ENCODE measurements at places on chromosomes 11 and 22. TPM values are rescaled to one million over a fixed set of nuclear protein-coding genes. Genes with fewer than 3 reads are reported as not detected.

Gene DLAT
- 24.1 TPM for total RNA-seq

Gene GDPD4
- not detected for total RNA-seq

Gene FGF19
- not detected for total RNA-seq

Gene INS
- total RNA-seq = 0.72 TPM

Gene SNX32
- 0.39 TPM for total RNA-seq

Gene WNT7B
- total RNA-seq = 0.13 TPM

Gene PRG3
- not detected for total RNA-seq

Gene SLC5A1
- total RNA-seq = not detected

Gene TSKU
- total RNA-seq = 13.5 TPM

Gene DAGLA
- 4.0 TPM for total RNA-seq

Gene SYCE3
- 0.80 TPM for total RNA-seq

Gene APOA5
- total RNA-seq = not detected

DNA sequence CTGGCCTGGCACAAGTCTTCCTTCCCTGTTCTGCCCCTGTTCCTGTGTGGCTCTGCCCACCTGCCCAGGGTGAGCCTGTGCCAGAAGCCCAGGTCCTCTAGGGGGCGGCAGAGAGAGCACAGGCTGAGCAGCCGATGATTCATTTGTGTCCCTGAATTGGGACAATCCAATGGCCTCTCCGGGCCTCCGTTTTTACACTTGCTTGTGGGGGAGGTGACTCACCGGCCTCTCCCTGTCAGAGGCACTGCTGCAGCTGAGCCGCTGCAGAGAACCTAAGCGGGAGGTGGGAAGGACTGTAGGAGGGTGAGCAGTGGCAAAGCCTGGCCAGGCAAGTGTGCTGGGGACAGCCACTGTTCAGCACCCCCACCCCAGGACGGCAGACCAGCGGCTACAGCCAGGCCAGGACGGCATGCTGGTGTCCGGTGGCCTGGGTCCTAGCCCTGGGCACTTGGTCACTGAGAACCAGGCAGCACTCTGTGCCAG lies 65.2 kb upstream of the LMO1 start:
- peak; percentile 97 for DNase-seq

DNA sequence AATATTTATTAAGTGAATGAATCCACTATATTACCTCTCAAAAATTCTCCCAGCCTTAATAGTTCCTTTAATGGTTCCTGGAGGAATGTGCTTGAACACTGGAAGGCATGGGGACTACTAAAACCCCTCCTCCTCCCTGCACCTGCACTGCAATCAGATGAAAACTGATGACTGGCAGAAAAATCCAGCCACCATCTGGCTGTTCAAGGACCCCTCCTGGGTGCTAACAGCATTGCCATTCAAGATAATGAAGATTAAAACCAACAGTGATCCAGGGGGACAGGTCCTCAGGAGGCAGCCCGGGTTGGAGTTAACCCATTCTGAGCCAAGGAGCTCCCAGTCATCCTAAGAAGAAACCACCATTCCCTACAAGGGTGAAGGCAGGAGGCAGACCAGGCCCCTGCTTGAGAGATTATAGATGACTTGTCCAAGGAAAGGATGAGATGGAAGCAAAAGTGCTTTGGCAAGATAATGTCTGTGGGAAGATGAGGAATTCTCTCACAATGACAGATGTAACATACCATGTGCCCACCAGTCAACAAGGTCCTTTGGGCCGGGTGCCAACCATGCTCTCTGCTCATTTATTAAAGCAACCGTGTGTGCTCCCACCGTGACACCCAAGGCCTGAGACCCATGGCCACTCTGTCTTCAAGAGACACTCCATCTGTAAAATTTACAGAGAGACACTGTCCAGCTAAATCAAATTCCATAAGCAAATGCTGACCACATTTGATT lies 90.6 kb downstream of the LARGE1 start:
- DNase-seq = no peak

- DNase-seq = peak; percentile 82
Measured at GRCh38 chr11:112355726-112356125, 95.1 kb upstream of the PLET1 start.

DNA sequence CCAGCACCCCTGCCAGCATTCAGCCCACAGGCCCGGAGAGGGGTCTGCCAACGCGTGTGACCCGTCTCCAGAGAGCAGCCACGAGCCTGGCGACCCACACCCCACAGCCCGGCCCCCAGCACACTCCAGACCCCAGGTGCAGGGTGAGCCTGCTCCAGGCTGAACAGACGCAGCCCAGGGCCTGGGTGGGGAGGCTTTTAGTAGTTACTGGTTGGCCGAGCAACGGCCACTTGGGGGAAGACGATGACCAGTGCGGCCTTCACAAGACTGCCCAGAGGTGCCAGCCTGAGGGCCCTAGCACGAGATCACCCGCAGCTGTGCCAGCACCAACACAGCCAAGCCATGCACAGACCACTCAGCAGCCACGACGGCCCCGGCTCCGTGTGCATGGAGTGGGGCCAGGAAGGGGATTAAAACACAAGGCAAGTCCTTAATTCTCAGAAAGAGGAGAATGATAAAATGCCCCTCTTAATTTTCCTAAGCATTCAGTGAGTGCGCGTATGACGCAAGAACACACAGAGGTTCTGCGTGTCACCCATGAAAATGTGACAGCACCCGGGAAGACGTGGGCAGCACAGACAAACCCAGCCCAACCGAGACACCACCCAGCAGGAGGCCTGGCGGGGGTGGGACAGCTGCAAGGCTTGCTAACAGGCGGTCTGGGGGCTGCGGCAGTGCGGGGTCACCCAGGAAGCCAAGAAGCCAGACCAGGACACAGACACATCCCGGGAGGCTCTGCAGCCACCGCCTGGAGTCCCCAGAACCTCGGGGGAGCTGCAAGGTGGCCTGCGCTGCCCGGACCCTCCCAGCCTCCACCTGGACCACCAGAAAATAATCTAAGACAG lies 47.6 kb downstream of the BRD1 start:
- peak; percentile 42 for DNase-seq

- peak; percentile 67 for DNase-seq
Measured at GRCh38 chr22:31055635-31056159, 25.4 kb upstream of the SMTN start.

DNA sequence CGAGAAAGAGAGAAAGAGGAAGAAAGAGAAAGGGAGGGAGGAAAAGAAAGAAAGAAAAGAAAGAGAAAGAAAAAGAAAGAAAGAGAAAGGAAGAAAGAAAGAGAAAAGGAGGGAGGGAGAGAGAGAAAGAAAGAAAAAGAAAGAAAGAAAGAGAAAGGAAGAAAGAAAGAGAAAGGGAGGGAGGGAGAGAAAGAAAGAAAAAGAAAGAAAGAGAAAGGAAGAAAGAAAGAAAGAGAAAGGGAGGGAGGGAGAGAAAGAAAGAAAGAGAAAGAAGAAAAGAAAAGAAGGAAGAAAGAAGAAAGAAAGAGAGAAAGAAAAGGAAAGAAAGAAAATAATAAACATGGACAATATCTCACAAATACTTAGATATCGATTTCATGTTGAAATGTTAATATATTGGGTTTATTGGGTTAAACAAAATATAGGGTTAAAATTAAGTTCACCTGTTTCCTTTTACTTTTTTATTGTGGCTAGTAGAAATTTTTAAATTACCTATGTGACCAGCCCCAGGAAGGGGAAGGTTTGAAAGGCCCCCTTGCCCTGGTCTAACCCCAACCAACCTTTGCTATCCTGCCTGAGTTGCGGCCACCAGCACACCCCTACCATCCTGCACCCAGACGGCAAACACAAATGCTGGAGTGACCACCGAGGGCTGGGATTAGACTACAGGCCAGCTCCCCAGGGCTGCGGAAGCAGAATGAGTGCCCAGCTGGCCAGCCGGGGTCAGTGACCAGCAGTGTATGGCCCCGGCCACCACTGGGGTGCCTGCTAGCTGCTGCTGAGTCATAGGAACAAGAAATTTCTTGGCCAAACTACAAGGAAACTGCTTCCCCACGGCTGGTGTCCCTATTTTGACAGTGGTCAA lies 81.0 kb upstream of the FGF3 start:
- peak; percentile 94 for DNase-seq

GRCh38 chr11:2309251-2310072 lies 7.6 kb downstream of the TSPAN32 start:
- DNase-seq = no peak

GRCh38 chr11:115213007-115213406 lies 291.2 kb downstream of the CADM1 start:
- no peak for DNase-seq

DNA sequence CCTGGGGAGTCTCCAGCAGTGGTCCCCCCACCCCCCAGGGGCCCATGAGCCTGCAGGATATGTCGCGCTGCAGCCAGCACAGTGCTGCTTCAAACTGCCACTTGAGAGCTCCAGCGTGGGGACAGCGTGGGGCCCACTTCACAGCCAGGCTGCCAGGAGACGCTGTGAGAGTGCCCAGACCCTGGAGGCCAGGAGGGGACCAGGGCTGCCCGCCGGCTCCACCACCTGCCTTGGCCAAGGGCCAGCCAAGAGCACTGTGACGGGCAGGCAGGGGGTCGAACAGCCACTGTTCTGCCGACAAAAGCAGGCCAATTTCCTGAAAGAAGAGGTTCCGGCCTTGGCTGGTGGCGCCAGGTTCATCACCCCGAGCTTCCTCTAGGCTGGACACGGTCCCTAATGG lies 60.2 kb downstream of the FLRT1 start:
- DNase-seq = no peak

DNA sequence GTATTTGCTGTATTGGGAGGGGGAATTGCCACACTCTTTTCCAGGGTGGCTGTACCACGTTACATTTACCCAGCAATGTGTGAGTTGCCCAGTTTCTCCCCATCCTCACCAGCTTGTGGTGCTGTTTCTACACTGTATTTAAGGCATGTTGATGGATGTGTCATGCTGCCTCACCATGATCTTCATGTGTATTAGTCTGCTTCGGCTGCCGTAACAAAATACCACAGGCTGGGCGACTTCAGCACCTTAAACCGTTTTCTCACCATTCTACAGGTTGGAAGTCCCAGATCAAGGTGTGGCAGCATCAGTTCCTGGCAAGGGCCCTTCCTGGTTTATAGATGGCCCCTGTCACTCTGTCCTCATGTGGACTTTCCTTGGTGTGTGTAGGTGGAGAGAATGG lies 169.7 kb downstream of the IGLL1 start:
- DNase-seq = no peak
